ENCODE measurements at places on chromosomes 11 and 22.
A peak's percentile ranks its signal among the peaks of the same experiment; 100 is the strongest.

DNA sequence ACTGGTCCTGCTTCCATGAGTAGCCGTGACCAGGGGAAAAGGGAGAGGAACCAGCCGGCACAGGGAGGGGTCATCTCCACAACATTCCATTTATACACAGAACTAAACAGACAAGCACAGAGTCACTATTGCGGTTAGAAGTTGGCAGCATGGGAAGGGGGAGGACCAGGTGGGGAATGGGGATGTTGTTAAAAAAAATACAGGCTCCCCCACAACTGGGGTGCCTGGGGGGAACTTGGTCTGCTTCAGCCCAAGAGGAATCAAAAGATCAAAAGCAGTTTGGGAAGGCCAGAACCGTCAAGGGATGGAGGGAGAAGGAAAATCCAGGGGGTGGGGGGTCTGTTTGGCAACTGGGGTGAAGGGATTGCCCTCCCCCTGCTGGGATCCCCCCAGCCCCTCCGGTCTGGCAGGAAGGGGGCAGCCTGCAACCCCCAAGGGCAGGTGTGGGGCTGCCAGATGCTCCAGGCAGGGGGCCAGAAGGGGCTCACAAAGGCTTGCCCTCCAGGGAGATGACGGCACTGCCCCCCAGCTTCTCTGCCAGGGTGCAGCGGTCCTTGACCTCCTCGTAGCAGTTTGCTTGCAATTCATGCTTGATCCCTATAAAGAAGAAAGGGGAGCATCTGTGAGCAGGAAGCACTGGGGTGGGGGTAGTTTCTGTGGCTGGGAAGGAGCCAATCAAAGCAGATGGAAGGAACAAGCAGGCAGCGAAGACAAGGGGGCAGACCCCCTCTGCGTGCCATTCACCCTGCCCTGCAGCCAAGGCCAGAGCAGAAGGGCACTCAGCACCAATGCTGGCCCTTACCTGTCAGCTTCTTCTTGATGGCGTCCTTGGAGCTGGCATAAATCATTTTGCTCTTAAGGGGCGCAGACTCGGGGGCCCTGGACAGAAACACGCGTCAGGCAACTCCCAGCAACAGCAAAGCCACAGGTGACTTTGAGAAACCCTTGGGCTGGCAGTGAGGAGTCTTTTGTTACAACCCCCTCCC lies 2.8 kb downstream of the CFL1 start:
- no peak for DNase-seq

DNA sequence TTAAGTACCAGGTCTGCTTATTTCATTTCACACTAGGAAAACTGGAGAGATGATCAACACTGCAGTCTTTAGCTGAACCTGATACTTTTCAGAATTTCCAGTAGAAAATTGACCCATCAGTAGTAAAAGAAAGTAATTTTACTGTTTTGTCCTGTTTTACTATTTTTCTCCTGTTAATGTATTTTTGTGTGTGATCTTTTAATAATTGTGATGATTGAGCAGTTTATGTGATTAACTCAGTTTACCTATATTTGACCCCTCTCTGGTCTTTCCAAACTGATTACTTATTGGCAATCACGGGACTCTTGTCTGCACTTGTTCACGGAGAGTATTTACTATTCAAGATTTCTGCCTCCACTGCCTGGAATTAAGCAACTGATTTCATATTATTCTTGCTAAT lies 546 bp upstream of the CYP2R1 start:
- DNase-seq, result no peak

DNA sequence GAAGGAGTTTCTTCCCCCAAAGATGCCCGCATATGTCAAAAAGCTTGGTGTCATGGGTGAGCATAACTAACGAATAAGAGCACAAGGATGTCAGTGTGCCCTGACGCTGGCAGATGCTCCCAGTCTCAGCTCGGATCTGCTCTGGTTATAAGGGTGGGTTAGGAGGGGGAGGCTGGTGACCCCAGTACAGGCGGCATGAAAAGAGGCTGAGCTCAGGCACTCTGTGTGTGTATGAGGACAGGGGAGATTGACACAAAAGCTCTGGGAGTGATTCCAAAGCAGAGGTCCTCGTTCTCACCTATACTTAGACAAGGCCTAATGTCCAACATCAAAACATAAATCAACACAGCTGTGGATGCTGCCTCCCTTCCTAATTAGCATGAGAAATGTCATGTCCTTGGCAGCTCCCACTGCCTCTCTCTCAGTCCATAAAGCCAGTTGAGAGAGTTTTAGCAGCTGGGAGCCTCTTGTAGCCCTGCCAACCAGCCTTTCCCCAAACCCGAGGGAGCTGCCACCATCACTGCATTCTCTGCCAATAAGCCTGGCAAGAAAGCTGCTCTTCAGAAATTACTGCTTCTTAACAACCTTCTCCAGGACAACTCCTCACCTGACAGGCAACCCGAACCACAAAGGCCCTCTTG lies 59.8 kb downstream of the SC5D start:
- DNase-seq, result peak; percentile 48

GRCh38 chr11:16321148-16321547 lies 35.2 kb downstream of the SOX6 start:
- no peak for DNase-seq

- DNase-seq, result no peak
Measured at GRCh38 chr11:74707602-74708510, 23.4 kb downstream of the CHRDL2 start.

DNA sequence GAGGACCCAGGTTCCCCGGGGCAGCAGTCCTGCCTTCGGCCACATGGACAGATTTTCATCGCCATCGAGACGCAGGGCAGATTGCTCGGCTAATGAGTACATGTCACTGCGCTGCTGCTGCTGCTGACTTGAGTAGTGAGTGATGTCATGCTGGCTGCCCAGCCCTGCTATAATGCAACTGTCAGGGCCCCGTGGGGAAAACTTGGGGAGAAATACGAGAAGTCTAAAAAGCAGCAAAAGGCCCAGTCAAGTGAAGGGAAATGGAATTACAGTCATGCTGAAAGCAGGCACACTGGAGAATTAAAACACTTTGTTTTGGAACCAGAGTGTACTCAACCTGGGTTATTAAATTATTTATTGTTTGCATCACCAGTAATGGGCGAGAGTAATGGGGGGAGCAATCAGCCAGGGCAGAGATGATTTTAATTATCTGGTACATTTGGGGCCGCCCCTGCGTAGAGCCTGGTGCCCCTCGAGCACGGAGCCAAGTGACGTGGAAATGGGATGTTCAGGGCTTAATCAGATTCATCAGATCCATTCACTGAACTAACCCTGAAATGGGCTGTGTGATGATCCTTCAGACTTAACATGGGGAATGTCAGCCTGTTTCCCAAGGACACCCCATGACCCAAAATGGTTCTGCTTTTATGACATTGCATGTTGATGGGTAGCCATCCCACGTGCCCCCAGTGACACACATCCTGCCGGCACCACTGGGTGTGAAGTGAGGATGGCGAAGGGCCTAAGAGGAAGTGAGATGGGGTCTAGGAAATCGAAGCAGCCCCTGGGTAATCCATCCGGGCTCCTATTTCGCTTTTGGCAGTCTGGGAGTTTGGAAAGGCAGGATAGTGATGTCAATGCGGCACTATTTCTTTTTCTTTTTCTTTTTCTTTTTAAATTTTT lies 241.6 kb upstream of the CADM1 start:
- DNase-seq, result no peak

DNA sequence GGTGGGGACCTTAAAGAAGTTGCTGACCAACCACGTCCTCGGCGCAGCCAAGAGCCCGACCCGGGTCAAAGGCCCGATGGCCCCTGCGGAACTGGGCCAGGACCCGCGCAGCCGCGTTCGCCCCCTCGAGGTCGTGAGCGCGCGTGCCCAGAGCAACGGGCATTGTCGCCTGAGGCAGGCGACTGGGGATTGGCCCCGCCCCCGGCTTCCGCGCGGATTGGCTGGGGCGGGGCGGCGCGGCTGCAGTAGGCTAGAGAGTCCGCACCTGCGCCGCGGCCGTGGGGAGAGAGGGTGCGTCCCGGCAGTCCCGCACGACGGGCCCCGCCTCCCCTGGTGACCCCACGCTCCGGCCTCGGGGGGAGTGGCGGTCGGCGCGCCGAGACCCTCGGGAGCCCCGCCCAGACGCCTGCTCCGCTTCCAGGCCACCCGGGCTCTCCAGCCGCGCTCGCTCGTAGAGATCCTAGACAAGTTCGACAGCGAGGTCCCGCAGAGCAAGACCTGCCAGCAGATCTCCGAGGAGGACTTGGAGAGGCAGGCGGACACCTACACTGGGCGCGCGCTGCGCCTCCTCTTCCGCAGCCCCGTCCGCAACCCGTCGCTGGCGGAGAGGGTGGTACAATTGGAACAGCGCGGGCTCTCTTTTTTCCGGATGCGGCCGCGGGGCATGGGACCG lies 8.3 kb upstream of the PPIL2 start:
- peak; percentile 70 for DNase-seq

DNA sequence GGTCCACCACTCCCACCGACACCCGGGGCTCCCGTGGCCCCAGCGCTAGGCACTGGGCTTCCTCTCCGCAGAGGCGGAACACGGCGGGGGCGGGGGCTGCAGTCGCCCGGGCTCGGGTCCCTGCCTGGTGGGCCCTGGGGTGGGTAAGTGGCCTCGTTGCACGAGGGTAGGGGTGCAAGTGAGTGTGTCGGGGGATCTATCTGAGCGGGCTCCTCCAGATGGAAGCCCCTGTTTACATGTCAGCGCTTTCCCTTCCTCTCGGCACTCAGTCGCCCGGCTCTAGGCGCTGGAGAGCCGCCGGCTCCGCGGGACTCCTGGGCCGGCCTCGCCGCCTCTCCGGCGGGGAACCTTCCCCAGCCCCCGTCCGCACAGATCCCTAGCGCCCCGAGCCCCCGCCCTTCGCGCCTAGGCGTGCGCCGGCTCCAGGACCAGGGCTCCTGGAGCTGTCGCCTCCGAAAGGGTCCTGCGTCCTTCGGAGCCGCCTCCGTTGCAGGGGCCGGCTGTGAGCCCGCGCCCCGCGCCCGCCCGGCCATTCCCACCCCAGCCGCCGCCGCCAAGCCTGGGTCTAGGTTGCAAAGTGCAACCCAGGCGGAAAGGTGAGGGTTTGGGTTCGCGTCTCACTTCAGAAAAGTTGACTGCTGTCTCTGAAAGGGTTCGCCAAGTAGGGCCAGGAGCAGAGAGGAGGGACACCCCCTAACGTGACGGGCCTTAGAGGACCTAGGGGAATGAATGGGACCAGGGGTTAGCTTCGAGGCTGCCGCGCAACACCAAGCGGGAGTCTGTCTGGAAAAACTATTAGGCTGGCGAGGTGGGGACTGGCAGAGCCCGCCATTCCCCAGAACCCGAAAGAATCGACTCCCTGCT lies 978 bp downstream of the FLI1 start:
- DNase-seq, result no peak

- DNase-seq, result no peak
Measured at GRCh38 chr11:77213589-77214428, 85.8 kb downstream of the MYO7A start.

DNA sequence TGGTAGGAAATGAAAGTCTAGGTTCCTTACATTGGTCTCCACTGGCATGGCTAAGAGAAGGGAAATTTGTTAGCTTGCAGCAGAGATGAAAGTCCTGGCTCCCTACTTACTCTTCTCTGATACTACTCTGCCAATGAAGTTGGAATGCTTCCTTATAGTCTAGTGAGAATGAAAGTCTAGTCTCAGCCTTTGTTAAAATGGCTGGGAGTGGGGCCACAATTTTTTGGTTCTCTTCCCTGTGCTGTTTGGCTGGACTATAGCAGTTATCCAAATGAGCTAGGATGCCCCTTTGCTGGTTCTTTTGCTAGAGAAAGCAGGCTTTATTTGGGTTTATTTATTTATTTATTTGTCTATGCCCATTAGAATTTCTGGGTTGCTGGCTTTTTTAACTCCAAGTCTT lies 414.3 kb downstream of the AASDHPPT start:
- no peak for DNase-seq

GRCh38 chr22:31340765-31341247 lies 5.3 kb downstream of the PATZ1 start:
- no peak for DNase-seq

- DNase-seq, result no peak
Measured at GRCh38 chr11:65695459-65696241, 16.4 kb upstream of the KAT5 start.

DNA sequence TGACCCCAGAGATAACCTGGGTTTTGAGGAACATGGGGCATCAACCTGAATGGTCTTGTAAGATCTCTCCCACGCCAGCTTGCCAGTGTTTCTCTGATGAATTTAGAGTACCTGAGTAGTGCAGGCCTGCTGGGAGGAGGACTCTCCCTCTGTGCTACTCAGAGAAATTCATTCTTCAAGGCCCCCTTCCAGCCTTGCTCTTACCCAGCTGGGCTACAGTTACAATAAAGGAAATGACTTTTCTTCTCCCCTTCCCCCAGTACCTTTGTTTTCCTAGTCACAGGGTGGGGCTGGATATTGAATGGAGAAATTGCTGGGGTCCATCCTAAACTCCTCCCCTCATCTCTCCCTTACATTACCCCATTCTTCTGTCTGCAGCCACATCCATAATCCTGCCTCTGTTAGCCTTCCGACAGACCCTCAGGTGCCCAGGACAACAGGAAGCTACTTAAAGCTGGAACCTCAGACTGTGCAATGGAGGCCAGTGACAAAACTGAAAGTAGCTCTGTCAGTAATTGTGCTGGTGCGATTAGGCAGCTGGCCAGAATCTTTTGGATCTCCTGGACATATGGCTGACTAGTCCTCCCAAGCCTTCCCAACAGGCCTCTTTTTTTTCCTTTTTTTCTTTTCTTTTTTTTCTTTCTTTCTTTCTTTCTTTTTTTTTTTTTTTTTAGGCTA lies 17.4 kb downstream of the LIMK2 start:
- DNase-seq, result peak; percentile 69

DNA sequence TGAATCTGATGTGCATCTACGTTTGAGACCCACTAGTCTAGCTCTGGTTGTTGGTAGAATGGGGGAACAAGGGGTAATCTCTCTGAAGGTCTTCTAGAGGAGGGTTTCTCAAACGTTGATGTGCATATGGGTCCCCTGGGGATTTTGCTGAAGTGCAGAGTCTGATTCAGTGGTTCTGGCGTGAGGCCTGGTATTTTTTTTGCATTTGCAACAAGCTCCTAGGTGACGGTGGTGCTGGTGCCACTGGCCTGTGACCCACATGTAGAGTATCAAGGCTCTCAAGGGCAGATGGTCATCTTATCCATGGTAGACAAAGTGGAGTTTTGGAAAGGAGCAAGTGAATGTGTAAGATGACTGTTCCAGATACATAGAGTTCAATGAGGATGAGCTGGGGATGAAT lies 97.1 kb downstream of the CEP164 start:
- DNase-seq, result no peak

- peak; percentile 44 for DNase-seq
Measured at GRCh38 chr11:84719935-84720577, 907.1 kb downstream of the DLG2 start.

DNA sequence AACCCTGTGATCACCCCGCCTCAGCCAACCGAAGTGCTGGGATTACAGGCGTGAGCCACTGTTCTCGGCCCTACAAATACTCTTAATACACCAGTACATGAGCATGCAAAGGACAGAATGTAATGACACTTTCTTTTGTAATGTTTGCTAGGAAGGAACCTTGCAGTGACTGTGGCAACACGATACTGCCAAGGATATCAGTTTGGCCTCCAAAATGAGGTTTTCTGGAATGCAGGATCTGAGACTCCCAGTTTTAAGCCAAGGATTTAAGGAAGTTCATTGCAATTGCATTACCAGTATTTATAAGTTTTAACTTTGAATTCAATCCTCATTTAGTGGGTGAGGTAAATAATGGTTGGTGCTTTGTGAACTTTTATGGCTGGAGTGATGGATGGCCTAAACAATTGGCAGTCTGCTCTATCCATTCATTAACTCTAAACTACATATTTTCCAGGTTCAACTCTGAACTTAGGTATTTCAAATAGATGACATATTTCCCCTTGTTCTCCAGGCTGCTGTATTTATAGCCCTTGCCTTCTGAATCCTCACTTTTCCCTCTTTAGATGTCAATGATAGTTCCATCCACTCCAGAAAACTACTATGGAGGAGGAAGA lies 330.3 kb downstream of the C11orf87 start:
- no peak for DNase-seq

All from ureter (tissue), 1 donor.